ENCODE measurements at places on chromosomes 3 and 15.

DNA sequence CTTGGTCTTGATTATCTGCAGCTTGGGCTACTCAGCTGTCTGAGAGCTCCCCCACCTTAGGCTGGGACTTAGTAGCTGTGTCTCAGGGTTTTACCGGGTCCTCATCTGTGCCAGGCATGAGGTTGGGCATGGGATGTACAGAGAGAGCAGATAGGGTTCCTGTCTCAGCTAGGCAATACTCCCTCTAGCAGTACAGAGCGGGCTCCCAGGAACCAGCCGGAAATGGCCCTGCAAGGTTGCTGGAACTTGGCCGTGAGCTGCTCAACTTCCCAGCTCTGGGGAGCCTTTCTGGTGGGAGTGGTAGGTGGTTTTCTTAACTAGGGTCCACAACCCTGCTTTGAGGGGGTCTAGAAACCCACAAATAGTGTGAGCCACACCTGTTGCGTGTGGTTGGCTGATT, 58.3 kb downstream of the ATP2B2 start:
- DNase-seq, result no peak

DNA sequence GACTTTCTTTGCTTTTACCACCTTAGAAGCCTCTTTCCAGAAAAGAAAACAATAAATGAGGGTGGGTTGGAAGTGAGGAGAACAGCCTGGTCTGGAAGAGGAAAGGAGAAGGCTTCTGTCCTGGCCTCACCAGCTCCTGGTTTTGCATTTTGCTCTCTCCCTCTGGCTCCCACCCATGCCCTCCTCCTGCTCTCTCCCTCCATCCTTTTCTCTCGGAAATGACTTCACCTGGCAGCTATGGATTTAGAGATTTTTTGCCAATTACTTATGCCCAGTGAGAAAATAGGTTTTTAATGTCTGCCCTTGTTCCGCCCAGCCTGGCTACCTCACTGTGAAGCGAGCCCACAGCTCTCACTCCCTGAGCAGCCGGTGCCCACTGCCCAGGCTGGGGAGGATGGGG, 77.9 kb upstream of the NTRK3 start:
- peak; percentile 85 for DNase-seq

- no peak for DNase-seq
These were observed 138.1 kb upstream of the ATP10A start for GRCh38 chr15:26001201-26001600.

GRCh38 chr3:153866901-153867300, 254.3 kb upstream of the ARHGEF26 start:
- no peak for DNase-seq

GRCh38 chr3:134060561-134061385, 31.0 kb upstream of the SLCO2A1 start:
- DNase-seq, result no peak

DNA sequence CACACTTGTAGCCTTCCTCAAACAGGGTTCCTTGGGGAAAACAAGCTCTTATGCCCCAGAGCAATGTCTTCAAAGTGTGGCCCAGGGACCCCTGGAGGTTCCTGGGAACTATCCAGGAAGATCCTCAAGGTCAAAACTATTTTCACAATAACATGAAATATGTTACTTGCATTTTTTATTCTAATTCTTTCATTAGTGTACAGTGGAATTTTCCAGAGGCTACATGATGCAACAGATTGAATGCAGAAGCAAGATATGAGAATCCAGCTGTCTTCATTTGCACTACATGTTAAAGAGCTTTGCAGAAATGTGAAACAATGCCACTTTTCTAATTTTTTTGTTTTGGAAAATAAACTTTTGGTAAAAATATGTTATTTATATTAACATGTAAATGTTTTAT, 190.9 kb downstream of the SLC9A9 start:
- peak; percentile 22 for DNase-seq

GRCh38 chr3:57544181-57545125, at the start of gene DNAH12:
Gene DNAH12 (minus strand): TSS chr3:57544344. CDS start chr3:57542870, 1,474 bp downstream.
- peak; percentile 34 for DNase-seq

GRCh38 chr15:65307978-65308377, 3.5 kb downstream of the RNU5B-1 start:
- DNase-seq, result no peak

DNA sequence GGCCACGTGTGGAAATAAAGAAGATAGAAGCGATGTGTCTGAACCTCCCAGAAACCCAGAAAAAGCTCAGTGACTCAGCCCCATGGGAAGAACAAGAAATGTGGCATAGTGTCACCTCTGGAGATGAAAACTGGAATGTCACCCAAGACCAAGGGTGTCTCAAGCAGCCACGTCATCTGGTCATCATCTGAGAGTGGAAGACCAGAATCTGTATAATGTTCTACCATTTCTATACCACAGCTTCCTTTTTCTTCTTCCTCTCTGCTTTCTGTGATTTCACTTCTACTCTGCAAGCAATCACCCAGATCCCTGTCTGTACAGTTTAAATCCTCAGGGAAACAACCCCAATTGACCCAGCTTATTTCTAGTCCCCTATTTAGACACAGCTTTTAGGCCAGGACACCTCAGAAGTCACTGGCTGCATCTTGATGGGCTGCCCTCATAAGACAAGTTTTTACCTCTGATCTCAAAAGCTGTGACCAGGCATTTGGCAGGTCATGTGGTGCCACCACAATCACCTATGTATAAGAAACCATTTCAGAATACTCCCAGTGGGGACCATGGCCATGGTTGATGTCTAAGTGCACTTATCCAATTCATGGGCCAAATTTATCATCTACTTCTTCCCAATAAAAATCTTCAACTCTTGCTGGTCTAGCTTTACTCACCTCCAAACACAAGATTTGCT, 278.5 kb upstream of the UMPS start:
- no peak for DNase-seq

DNA sequence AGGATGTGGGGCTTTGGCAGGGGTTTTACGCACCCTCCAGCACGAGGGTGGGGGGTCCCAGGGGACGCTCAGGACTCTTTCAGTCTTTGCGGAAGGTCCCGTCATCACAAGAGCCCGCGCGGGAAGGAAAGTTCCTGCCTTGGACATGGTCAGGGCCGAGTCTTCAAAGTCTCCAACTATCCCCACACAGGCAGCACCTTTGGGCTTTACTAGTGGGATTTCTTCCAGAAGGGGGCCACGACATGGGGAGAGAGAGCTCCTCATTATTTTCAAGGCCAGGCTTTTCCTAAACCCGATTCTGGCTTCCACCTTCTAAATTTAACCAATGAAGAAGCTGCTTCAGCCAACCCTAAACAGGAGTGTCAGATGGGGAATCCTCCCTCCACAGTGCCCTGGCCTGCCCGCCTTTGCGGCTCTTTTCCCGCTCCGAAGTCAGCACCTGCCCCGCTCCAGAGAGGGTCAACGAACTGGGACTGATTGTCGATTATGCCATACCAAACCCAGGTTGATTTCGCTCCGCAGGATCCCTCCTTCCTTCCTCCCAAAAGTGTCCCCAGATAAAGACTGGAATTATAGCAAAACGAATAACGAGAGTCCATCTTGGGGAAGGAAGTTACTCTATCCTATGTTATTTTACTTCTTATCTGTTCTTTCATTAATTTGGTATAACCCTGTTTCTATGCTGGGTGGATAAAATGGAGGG, 11.0 kb downstream of the SHOX2 start:
- no peak for DNase-seq

DNA sequence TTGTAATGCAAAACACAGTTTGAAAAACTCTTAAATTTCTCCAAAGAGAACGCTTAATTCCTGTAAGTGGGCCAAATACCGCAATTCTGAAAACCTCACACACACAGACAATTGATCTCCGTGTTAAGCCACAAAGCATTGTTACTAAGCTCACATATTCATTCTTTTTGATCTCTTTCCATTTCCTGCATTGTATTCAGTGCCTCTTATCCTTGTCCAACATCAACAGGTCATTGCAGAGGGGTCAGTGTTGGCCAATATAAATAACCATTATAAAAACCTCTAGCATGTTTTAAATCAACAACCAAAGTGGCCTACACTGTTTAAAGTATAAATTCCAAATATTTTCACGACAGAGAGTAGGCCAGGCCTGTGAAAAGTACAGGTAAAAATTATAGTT, 171.1 kb downstream of the PDZRN3 start:
- peak; percentile 24 for DNase-seq

- no peak for DNase-seq
These were observed 39.9 kb upstream of the KPNA4 start for GRCh38 chr3:160605315-160605714.

DNA sequence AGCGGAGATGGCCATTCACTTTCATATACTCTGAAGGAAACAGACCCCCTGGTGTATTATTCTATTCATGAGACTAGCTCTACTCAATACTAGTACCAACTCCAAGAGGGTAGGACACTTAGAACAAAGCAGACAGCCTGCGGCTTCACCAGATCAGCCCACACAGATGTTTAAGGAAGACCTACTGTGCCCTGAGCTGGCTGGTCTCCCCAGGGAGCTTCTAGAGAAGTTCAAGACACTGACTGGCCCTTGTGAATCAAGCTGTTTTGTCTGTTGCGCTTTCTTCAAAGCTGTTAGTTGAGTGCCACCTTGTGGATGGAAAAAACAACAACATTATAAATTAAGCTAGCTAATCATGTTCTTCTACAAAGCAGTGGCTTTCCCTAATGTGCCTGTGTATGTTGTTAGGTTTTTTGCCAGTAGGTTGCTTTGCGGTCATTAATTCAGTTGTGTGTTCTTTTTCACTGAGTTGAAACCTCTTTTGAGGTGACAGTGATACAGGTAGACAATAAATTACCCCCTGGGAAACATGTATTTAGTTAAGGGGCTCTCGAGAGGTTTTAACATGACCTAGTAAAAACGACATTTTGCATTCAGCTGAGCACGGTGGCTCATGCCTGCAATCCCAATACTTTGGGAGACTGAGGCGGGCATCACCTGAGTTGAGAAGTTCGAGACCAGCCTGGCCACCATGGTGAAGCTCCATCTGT, 64.2 kb upstream of the MYZAP start:
- DNase-seq, result peak; percentile 84

- no peak for DNase-seq
These were observed 87.0 kb upstream of the STT3B start for GRCh38 chr3:31445701-31446100.

DNA sequence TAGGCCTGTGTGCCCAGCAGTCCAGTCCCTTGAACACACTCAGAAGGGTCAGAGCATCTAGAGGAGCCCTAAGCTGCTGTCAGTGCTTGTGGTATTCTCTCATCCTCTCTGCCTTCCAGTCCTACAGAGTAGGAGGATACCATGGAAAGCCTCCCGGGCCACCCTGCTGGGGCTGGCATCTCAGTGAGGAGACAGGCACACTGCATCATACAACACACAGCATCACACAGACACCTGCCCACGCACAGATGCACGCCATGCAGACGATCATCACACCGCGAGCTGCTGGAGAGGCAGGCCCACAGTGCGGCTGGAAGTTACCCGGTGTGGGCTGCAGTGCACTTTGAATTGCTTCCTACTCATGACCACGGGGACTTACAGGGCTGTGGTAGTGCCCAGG, 15.2 kb downstream of the GABRA5 start:
- DNase-seq, result no peak

DNA sequence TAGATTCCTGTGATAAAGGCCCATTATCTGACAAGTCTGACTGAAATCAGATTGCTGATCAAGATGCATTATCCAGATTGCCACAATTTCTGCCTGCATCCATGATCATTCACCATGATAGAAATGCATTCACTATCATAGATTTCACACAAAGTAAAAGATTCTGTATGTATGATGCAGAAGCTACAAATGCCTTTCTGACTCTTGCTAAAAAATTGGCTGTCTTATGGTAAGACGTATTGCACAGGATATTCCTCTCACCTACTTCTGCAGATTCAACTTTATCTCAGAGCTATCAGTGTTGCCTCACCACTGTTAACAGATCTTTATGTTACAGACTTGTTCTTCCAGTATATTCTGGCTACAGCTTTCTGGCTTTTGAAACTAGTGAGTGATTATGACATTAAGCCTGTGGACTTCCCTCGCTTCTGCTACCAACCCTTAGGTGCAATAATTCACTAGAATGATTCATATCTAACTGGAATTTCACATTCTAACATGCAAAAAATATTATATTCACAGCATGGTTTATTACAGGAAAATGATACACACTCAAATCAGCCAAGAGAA, 955.3 kb downstream of the EPHA3 start:
- peak; percentile 0 for DNase-seq

GRCh38 chr3:12583280-12583679, 26.4 kb downstream of the MKRN2 start:
- DNase-seq, result no peak

DNA sequence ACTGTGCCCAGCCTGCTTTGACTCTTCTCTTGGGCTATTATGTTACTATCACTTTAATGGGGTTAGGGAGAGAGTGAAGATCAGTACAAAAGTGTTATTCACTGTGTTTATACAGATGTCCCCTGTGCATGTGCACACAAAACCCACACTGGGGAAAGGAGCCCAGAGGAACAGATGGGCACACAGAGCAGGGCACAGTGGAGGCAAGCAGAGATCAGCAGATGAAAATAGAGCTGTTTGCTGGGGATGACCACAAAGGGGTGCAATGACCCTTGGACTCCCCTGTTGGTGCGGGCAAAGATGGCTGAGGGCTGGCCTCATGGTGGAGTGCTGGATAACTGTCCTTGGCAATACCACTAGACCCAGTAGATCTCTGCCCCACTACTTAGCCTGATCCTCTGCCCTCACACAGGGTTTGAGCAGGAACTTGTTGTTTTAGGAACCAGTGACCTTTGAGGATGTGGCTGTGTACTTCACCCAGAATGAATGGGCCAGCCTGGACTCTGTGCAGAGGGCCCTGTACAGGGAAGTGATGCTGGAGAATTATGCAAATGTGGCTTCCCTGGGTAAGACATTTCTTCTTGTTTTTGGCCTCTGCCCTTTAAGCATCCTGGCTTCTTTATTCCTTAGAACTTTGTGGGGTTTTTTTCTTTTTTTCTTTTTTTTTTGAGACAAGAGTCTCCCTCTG, 5.3 kb downstream of the ZNF620 start:
- no peak for DNase-seq

DNA sequence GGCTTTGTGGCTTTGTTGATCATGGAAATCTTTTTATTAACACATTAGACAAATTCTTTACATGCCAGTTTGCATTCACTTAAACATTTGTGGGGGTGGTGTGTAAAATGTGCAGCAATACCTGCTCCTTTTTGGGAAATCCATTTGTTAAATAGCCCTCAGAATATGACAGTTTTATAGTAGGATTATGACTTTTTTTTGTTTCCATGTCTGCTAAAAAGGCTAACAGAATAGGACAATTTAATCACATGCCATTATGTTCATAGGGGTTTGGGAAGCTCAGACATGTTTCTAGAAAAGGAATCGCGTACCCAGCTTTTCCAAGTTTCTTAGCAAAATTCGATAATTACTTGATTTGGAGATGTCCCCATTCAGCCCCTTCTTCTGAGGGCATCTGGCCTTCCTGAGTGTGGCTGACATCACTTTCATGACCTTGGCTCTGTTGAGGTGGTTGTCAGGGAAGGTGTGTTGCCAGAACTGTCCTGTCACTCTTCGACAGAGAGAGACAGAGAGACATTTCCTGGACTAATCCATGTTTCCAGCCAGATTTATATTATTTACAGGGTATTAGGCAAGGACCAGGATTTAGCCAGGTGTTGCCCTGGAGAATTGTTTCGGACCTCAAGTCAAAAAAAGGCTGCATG, 126.4 kb downstream of the PTPRG start:
- peak; percentile 23 for DNase-seq

- peak; percentile 86 for DNase-seq
These were observed 204.8 kb downstream of the MAGI1 start for GRCh38 chr3:65833761-65834505.
